Stimulated activated CD4-positive, alpha-beta T cell treated with anti-CD3 and anti-CD28 coated beads, Interleukin-1b, Interleukin-23, amount 100 ng/mL, for 48 hours (primary cell): ENCODE measurements at places on chromosomes 6 and 20.

GRCh38 chr6:168950858-168951214, 302.8 kb downstream of the THBS2 start:
- DNase-seq = no peak

DNA sequence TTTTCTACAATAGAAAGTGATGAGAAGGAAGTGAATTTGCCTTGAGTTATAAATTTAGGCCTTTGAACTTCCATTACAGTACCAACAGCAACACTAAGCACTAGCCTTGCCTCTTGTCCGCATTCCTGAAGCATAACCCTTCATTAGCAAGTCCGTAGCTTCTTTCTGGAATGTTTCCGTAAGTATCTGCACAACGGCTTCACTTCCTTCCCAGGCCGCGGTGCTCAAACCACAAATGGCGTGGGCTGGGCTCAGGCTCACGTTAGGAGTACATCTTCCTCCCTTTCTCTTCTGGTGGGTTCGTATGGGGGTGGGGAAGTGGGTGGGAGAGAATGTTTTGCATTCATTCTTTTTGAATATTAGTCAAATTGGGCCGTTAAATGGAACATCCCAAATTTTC, 193.8 kb upstream of the SNX9 start:
- DNase-seq = no peak

GRCh38 chr20:14449323-14449722, 111.9 kb upstream of the FLRT3 start:
- DNase-seq = no peak

GRCh38 chr6:11662323-11662722, 116.3 kb downstream of the ADTRP start:
- no peak for DNase-seq

DNA sequence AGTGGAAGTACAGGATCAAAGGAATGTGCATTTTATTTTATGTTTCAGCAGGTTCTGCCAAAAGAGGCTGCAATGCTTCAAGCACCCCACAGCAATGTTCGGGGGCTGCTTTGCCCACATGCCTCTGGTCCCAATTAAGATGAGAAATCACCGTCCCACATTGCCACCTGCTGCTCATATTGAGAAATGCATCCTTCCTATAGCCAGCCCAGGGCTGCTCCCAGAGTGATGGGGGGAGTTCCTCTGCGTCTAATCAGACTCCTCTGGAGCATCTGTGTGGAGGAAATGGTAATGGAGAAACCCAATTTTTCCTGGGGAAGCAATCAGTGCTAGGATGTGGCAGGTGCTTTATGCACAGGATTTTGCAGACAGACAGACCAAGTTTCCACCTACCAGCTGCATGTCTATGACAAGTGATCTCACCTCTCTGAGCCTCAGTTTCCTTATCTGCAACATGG, 33.7 kb downstream of the PTGIS start:
- DNase-seq = peak; percentile 57

GRCh38 chr20:32636283-32636682, 37.5 kb downstream of the C20orf203 start:
- DNase-seq = no peak

DNA sequence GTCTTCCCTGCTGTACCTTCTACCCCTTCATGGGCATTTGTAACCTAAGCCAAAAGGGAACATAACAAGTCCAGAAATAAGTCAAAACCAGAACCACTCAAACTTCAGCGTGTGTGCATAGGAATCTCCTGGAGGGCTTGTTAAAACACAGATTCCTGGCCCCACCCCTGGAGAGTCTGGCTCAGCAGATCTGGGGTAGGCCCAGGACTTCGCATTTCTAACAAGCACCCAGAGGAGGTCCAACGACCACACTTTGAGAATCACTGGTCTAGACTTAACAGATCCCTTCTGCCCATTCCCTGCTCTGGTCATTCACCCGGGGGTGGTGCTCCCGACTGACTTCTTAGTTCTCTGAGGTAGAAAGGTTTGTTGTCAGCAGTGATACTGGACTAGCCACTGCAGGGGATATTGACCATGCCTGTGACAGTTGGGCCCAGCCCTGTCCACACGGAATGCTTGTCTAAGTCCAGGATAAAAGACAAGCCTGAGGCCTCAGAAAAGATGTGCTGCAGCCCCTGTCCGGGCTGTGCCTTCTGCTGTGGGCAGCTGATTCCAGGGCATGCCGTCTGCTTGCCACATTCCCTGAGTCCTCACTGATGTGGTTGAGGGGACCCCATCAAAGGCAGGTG, 68.6 kb downstream of the SYNJ2 start:
- no peak for DNase-seq

DNA sequence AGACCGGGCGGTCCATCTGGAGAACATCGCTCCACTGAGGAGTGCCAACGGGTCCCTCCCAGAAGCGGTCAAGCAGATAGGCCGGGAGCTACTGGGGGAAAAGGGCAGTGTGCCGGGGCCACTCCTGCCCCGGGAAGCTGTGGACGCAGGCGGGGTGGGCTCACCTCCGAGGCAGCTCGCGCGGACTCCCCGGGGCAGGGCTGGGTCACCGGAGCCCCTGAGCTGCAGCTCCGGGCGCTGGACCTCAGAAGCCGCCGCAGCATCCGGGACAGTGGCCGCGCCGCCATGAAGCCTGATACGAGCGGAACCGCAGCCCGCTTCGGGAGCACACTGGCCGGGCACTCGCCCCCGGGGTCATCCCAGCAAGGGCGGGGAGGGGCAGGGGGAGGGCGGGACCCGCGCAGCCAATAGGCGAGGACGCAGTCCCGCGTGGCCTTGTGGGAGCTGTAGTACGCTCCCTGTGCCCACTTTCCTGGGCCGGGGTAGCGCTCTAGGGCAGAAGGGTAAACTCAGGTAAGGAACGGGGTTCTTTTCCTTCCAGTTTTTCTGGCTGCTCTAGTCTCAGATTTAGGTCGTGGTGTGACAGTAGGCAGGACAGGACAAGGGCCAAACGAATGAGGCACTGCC, at the start of gene MOCS1:
Gene MOCS1 (minus strand): TSS at position 332 of the 627 bp plus-strand sequence. CDS start 45 bp downstream, at position 287.
- peak; percentile 45 for DNase-seq

DNA sequence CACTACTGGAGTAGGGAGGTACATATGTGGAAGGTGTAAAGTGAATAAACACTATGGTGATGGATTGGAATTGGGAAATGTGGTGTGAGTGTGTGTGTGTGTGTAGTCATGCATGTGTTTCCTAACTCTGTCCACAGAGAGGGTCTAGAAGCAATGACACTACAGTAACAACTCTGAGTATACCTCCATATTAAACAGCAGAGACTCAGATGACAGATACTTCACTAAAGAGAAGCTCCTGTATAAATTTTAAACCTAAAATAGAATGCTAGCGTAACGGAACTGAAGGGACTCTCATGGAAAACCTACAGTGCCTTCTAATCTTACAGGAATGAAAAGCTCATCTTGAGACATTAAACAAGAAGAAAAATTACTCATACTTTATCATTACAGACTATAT, 150.5 kb downstream of the SLC16A10 start:
- DNase-seq = no peak

DNA sequence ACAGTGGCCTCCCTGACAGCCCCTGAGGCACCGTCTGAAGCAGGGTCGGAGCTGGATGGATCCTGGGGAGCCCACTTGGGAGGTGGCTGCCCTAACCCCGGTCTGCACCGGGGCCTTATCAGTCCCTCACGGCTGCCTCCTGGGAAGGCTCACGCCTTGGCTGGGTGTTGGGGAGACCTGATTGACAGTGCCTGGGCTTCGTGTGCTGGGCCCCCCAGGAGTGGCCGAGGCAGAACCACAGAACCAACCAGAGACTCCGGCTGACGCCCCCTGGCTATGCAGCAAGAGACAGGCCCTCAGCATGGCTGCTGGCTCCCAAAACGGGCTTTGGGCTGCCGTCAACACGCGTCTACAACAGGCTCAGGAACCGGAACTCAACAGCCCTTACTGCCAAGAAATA, 219.6 kb downstream of the TAF4 start:
- DNase-seq = no peak

DNA sequence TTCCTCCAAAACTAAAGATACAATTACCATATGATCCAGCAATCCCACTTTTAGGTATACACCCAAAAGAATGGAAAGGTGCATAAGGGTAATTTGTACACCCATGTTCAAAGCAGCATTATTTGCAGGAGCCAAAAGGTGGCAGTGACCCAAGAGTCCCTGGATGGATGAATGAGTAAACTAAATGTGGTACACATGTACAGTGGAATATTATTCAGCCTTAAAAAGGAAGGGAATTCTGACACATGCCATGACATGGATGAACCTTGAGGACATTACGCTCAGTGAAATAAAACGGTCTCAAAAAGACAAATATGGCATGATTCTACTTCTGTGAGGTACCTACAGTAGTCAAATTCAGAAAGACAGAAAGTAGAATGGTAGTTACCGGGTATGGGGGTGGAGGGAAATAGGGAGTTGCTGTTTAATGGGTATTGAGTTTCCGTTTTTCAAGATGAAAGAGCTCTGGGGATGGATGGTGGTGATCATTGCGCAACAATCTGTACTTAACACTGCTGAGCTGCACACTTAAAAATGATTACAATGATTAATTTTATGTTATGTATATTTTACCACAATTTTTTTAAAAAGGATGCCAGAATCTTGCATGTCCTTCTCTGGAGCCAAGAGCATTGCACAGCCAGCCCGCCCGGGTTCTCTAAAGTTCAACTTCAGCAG, 518.9 kb upstream of the JARID2 start:
- DNase-seq = no peak

GRCh38 chr6:17427062-17427461, 33.7 kb downstream of the CAP2 start:
- no peak for DNase-seq

DNA sequence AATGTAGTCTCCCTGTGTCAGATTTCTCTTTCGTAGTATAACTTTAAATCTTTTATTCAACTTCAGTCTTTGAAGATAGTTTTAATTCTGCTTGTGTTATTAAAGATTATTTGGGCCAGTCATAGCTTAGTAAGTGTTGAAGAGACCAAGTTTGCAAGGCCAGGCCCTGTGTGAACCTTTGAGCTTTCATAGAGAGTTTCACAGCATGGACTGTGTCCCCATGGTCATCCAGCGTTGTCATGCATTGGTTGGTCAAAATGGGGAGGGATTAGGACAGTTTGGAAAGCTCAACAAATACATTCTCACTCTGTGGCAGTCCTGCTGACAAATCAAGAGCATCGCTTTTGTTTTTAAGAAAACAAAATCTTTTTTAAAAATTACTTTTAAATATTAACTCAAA, 74.6 kb upstream of the FAM83B start:
- no peak for DNase-seq

DNA sequence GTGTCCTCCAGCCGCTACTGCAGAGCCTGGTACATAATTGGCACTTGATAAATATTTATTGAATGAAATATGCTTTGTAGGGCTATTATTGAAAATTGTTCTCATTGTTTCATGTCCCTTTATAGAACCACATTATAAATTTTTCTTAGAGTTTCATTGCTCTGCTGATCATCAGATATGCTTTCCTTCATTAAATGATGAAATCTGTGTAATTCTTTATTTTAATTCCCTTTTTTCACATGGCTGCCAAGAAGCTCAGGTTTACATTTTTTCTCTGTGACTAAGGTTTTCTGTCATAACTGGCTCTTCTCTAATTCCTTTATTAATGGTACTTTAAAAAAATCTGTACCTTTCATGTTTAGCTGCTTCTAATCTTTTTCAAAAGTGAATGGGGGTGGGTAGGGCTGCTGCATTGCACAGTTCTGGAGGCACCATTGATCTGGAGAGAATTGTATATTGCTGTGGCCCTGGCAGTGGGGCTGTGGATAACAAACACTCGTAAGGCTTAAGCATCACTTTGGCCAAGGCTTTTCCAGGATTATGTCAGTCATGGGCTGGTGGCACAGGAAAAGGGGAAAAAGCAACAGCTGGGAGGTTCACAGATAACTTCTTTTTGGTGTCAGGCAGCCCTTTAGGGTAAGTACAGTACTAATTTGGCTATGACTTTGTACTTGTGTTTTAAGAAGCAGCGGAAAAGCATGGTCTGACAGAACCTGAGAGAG, 43.8 kb downstream of the ARFGEF2 start:
- no peak for DNase-seq

GRCh38 chr6:68876792-68877493, 241.9 kb downstream of the ADGRB3 start:
- no peak for DNase-seq

DNA sequence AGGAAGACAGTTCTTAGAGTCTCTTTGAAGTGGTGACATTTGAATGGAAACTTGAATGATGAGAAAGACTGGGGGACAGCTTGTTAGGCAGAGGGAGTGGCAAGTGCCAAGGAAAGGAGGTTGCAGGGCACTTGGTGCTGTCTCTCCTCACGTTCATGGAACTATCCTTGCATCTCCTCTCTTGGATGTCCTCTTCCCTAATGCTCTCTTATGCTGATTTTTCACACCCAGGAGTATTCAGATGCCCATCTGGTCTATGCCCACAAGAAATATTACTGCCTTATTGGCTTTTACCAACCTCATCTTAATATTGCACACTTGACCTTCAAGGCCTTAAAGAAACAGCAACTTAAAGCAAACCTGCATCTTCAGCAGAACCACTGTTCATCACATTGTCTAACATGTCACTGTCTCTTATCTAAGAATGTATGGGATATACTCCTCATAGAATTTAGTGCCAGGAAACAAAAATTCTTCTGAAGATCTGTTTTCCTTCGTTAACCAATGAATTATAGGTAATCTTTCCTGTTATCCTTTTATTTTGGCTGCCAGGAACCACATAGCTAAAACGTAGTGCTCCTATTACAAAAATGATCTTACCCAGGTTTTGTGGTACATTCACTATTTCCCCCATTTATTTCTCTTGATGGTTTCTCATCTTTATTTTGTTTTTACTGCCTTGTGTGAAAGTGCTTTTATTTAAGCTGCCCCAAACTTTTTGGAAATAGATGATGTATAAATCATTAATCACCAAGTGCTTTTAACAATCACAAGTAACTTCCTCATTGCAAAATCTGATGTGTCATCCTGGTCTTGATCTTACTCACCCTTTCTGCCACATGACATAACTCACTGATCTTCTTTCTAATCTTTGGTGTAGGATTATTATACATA, 12.8 kb downstream of the RGS17 start:
- DNase-seq = no peak

DNA sequence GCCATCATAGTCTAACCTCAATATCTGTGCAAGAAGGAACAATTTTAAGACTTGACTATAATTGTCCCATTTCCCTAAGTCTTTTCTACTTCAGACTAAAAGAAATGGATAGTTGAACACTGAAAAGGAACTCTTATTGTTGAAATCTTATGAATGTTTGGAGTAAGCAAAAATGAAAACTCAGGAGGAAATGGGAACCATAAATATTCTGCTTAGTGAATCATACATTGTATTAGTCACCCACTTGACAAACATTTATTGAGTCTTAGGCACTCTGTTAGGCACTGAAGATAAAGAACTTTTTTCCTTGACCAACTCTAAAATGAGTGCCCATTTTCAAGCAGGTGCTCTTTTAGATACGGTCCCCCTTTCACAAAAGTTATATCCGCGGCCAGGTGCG, 8.7 kb downstream of the CCDC170 start:
- no peak for DNase-seq

- DNase-seq = no peak
Measured at GRCh38 chr6:80548532-80548931, 442.1 kb downstream of the BCKDHB start.

GRCh38 chr6:152313542-152314482, 323.4 kb downstream of the SYNE1 start:
- DNase-seq = no peak
